ENCODE measurements at places on chromosomes 5 and 9.
A peak's percentile ranks its signal among the peaks of the same experiment; 100 is the strongest.

- no peak for DNase-seq
These were observed 532.5 kb upstream of the DAP start for GRCh38 chr5:11293523-11293922.

DNA sequence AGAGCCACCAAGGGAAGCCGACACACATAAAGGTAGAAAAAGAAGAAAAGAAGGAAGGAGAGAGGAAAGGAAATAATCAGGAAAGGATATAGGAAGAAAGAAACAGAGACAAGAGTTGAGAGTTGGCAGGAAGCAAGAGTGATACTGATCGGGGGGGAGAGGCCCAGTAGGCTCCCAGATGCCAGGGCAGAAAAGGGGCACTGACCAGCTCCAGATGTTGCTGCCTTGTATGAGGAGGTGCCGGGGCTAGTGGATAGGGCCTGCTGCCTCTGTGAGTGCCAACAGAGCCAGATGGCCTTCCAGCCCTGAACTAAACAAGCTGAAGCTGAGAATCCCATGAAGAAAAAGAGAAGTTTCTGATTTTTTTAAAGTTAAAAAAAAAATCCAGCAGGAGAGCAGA lies 82.0 kb upstream of the TRIM32 start:
- DNase-seq, result no peak

DNA sequence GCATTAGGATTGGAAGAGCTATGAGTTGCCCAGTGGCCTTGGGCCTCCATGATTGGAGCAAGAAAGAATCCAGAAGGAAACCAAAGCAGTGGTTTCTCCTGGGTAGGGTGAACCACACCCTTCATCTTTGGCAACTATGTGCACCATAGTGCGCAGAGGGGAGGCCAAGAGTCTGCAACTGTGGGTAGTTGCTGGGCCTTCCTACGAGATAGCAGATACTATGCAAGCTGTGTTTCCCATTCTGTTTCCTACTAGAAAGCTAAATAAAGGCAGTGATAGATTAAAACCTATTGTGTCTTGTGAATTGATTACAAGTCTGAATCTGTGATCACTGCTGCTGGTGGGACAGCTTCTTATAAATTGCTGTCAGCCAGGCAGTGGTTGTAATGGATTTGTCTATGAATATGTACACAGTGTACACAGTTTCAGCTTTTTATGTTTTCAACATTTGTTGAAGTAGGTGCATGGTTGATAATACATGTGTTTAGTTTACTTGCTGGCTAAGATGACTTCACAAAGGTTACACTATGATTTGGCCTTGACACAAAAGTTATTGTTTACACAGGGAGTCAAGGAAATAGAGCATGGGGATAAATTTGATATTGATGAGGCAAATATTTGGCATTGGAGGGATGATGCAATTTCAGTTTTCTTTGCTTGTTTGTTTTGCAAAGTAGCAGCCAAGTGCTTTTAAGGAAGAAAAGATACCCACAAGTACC lies 23.7 kb upstream of the PDE8B start:
- DNase-seq, result no peak

DNA sequence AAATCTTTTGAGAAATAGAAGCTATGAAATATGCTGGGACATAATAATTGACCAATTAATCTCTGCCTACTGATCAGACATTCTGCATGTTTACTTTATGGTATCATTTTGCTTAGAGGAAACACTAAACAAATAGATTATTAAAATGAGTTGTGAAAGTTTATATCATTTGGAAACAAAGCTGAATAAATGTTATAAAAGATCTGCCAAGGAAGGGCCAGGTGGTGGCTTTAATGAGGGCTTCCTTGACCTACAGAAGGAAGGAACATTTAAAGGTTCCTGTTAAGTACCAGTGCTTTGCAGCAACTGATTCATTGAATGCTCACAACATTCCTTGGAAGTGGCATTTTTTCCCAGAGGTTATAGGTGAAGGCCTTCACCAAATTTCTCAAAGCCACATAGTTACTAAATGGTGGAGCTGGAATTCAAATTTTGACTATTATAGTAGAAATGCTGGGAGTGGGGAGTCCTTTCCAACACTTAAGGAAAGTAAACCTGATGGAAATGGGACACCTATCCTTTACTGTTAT lies 250.7 kb downstream of the GABRB2 start:
- DNase-seq, result no peak

DNA sequence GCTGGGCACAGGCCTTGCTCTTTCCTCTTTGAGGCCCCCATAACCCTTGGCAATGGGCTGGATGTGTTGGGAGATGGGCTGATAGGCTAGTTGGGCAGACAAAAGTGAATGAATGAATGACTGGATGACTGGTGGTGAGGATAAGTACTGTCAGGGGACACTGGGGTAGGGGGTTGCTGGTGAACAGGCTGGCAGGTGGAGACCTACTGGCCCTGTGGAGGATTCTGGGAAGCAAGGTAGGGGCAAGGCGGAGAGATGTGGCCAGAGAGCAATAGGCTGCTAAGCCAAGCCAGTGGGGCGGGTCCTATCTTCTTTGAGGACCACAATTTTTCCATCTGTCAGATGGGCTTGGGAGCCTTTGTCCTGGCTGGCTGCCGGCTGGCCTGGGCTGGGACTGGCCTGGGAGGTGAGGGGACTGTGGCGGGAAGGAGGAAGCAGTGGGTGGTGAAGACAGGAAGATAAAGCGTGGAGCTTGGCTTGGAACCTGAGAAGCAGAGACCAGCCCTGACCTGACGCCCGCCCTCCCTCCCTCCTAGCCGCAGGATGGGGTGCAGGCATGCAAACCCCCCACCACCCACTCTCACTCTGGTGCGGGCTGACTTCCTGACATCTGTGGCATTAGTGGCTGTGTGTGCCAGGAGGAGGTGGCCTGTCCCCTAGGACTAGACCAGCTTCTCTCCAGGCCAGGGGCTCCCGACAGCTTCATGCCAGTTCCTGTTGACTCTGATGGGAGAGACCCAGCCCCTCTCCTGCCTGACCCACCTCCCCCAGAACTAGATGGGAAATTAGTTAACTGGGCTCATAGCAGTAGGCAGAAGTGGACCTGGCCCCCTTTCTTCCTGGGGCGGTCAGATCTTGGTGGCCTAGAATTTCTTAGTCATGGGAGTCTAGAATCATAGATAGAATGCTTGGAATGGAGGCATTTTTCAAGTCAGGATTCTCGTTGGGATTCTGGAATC lies 9.5 kb downstream of the CXXC5 start:
- DNase-seq, result no peak

GRCh38 chr9:92660266-92660665 lies 9.7 kb downstream of the IPPK start:
- DNase-seq, result peak; percentile 41

DNA sequence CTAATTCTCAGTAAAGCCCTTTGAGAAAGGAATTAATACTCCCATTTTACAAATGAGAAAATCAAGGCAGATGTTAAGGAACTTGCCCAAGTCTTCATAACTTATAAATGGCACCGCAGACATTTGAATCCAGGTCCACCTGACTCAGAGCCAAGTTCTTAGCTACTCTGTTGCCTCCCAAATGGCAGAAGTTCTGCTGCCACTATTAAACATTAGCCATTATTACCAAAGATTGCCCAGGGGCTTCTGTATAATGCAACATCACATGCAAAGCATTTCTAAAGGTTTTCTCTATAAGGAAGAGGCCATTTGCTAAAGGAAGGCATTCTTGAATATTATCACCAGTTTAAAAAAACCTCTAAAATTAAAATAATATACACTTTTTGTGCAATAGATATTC lies 28.3 kb downstream of the TPD52L3 start:
- DNase-seq, result no peak

DNA sequence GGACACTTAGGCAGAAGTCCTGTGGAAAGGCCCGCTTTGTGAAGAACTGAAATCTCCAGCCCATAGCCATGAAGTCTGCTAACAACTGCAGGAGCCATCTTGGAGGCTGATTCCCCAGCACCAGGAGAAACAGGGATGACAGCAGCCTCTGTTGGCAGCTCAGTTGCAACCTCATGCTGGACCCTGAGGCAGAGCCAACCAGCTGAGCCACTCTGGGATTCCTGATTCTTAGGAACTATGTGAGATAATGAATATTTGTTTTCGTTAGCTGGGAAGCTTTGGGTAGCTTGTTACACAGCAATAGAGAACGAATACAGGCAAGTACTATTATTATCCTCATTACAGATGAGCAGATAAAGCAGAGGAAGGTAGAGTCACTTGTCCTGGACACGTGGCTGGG lies 210.5 kb upstream of the ANKH start:
- no peak for DNase-seq

GRCh38 chr5:68467794-68468193 lies 252.2 kb downstream of the PIK3R1 start:
- DNase-seq, result no peak
